ENCODE measurements at places on chromosomes 7 and 10. TPM values are rescaled to one million over a fixed set of nuclear protein-coding genes. Genes with fewer than 3 reads are reported as not detected.

The TCERG1L gene
- not detected for total RNA-seq

The SMIM30 gene
- total RNA-seq, result 31.9 TPM

The NANOS1 gene
- 54.3 TPM for total RNA-seq

The ECHDC3 gene
- 161 TPM for total RNA-seq

The DKK1 gene
- 11.4 TPM for total RNA-seq

The CDK14 gene
- total RNA-seq, result 47.2 TPM

The MAD1L1 gene
- total RNA-seq, result 32.2 TPM

The LRIT1 gene
- not detected for total RNA-seq

The PVRIG gene
- total RNA-seq, result not detected

The EBLN1 gene
- not detected for total RNA-seq

The SLK gene
- 41.9 TPM for total RNA-seq

The GRID2IP gene
- total RNA-seq, result not detected

The PALD1 gene
- total RNA-seq, result 7.6 TPM

The SFMBT2 gene
- 12.0 TPM for total RNA-seq

The NAT16 gene
- not detected for total RNA-seq

The NPSR1 gene
- not detected for total RNA-seq

The HSPA14 gene
- 12.1 TPM for total RNA-seq

The CARD11 gene
- total RNA-seq, result 0.42 TPM

The CYP3A4 gene
- 0.26 TPM for total RNA-seq

The LAMB1 gene
- total RNA-seq, result 421 TPM

The ZNF22 gene
- 50.3 TPM for total RNA-seq

The SPDYE11 gene
- total RNA-seq, result not detected

The NEBL gene
- total RNA-seq, result 0.80 TPM

The ALDH18A1 gene
- 41.1 TPM for total RNA-seq

The CYP3A5 gene
- total RNA-seq, result 96.8 TPM

The TMEM130 gene
- 0.29 TPM for total RNA-seq

The SNCG gene
- total RNA-seq, result 265 TPM

The ELFN1 gene
- total RNA-seq, result 3.7 TPM

The HABP2 gene
- total RNA-seq, result not detected

The CUZD1 gene
- total RNA-seq, result 0.51 TPM

The SLC29A4 gene
- total RNA-seq, result 38.2 TPM

The RPEL1 gene
- not detected for total RNA-seq

The KCNIP2 gene
- 151 TPM for total RNA-seq

The PPIA gene
- total RNA-seq, result 1,211 TPM

The WDR86 gene
- total RNA-seq, result 19.4 TPM

The PON3 gene
- 2.7 TPM for total RNA-seq

The GDF2 gene
- total RNA-seq, result not detected

The PANK1 gene
- total RNA-seq, result 2.6 TPM

The UPK3B gene
- 1.9 TPM for total RNA-seq

The RET gene
- total RNA-seq, result 0.64 TPM

The WNT8B gene
- total RNA-seq, result not detected

The DEPP1 gene
- 566 TPM for total RNA-seq

The ATP6V1F gene
- 160 TPM for total RNA-seq
